OCI-LY7 (cell line): ENCODE measurements at places on chromosomes 2 and 18. TPM values are rescaled to one million over a fixed set of nuclear protein-coding genes. Genes with fewer than 3 reads are reported as not detected.
A peak's percentile ranks its signal among the peaks of the same experiment; 100 is the strongest.

GRCh38 chr18:2396162-2396505 is 175.2 kb downstream of the METTL4 start:
- DNase-seq, result no peak

DNA sequence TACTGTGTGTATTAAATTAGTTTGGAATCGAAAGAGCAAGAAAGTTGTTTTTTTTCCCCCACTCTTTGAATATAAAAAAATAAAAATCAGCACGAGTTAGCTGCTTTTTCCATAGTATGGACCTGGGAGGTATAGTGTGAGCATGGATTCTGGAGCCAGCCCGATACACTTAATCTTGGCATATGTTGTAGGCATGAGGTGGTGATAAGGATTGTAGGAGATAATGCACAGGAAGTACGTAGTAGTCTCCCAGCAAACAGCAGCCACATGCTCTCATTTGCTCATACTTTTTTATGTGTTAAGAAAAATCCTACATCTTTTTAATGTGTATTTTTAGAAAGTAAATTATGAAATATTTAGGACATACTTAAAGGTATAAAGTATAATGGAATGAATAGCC is 2.1 kb upstream of the DNAJC27 start:
- no peak for DNase-seq

DNA sequence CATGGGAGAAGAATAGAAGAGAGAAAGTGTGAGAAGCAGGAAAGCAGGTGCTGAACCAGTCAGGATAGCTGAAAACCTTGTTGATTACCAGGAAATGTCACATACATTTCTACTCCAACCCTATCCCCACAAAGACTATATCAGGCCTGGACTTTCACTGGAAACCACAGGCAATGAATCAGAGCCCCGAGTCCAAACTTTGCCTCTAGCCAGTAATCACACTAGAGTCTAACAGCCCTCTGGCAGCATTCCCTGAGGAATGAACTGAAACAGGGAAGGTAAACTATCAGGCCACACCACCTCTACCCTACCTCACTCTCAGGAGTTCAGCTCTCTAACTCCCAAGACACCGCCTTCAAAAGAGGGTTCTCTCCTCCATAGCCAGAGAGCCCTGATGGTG is 18.7 kb upstream of the IHH start:
- DNase-seq, result no peak

PRKAG3 gene
- total RNA-seq, result not detected in 2 replicates

KYNU gene
- 0.27 TPM in 1 of 2 replicates, not detected in the other for total RNA-seq

REG1B gene
- not detected in 2 replicates for total RNA-seq

PKDCC gene
- total RNA-seq, result not detected in 2 replicates

GRCh38 chr2:73176205-73176880 is 26.0 kb upstream of the NOTO start:
- DNase-seq, result no peak

DNA sequence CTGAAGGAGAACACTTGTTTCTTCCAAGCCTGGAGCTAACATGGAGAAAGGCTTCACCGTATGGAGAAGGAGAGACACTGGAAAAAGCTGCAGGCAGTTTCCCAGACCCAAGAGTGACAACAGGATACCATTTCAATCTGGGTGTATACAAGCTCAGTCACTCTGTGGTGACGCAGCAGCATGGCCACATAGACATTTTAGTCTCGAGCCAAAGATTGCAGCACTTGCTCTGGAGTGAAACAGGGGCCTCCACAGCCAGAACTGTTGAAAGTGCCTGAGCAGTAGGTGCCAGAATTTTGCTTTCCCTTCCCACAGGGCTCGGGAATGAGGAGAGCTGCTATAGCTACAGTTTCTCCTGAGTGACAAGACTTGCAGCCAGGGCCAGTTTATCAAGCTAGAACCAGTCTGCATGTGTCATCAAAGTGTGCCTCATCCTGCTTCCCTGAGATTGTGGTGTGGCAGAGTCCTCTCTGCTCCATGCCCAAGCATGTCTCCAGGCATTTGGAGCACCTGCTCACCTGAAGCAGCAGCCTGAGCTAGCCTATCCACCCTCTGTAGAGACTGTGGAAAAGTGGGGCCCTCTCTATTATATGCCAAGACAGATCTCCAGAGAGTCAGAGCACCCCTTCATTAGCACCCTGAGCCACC is 234.6 kb upstream of the CDH19 start:
- no peak for DNase-seq

DNA sequence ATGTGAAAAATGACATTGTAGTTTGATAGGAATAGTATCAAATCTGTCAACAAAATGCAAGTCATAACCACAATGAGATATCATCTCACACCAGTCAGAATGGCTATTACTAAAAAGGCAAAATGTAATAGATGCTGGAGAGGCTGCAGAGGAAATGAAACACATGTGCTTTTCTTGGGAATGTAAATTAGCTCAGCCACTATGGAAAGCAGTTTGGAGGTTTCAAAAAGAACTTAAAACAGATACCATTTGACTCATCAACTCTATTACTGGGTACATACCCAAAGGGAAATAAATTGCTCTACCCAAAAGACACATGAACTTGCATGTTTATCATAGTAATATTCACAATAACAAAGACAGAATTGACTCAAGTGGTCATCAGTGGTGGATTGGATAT is 572.6 kb downstream of the TRIB2 start:
- DNase-seq, result no peak

GRCh38 chr2:71592181-71592711 is 138.9 kb downstream of the DYSF start:
- no peak for DNase-seq

GRCh38 chr2:127226520-127227263 is 6.6 kb upstream of the CYP27C1 start:
- DNase-seq, result no peak

- DNase-seq, result no peak
These were observed 178.5 kb downstream of the ACTR3 start for GRCh38 chr2:114068438-114068837.

GRCh38 chr2:109523536-109524361 is 90.0 kb downstream of the SEPTIN10 start:
- DNase-seq, result no peak

- DNase-seq, result no peak
These were observed 4.1 kb downstream of the PARD6G start for GRCh38 chr18:80243204-80243603.

DNA sequence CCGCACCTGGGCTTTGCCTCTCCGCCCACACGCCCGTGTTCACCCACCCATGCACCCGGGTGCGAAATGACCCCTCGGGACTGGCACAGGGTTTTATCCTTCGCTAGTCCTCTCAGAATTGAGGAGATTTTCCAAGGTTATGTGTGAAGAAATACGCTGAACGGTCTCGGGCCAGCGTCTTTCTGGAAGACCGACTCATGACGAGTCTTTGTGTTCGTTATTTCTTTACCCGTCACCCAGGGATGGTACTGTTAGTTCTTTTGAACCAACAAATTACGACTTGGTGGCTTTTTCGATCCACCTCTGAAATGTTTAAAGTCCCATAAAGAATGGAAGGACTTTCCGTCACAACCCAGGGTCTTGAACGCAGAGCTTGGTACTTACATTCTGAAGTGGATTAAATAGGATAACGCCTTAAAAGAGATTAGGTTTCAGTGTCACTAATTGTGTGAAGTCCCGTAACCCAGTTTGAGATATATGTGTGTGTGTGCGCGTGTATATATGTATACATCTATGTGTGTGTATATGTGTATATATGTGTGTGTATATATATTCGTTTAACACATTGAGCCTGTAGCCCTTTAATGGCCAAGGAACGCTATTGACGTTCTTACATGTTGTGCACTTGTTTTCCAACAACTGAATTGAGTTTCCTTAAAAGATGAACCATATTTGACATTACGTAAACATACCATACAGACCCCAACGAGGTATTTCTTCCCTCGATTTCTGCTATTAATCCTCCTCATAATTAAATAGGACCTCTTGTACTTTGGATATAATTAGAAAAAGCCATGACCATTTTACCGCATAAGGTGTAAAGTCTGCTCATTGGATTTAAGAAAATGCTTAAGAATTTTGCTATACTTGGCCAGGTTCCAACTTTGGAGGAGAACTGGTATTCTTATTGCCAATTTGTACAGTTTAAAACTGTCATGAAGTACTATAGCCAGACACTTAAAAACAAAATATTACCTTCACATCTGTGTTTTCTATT is 889 bp downstream of the ZC3H15 start:
- peak; percentile 11 for DNase-seq

- DNase-seq, result no peak
These were observed 49.5 kb downstream of the INHBB start for GRCh38 chr2:120395221-120396012.

DES gene
- total RNA-seq, result not detected in 2 replicates

GRCh38 chr18:62536005-62536404 is 13.2 kb downstream of the ZCCHC2 start:
- no peak for DNase-seq

PJVK gene
- 6.9 and 9.2 TPM in 2 replicates for total RNA-seq

- no peak for DNase-seq
These were observed 79.5 kb downstream of the EPHA4 start for GRCh38 chr2:221492636-221493035.

- DNase-seq, result no peak
These were observed 52.5 kb downstream of the CDH2 start for GRCh38 chr18:28124131-28125029.

- DNase-seq, result no peak
These were observed 15.3 kb downstream of the ETAA1 start for GRCh38 chr2:67412424-67412823.

KCNIP3 gene
- total RNA-seq, result not detected in 2 replicates

DNA sequence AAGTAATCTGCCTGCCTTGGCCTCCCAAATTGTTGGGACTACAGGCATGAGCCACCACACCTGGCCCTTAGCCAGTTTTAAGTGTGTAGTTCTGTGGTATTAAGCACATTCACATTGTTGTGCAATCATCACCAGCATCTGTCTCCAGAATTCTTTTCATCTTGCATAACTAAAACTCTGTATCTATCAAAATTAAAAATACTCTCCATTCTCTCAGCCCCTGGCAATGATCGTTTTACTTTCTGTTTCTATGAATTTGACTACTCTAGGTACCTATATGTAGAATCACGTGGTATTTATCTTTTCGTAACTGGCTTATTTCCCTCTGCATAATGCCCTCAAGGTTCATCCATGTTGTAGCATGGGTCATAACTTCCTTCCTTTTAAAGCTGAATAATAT is 45.5 kb upstream of the CAVIN2 start:
- no peak for DNase-seq

NETO1 gene
- total RNA-seq, result not detected in 2 replicates

COLEC12 gene
- not detected in 2 replicates for total RNA-seq

DNA sequence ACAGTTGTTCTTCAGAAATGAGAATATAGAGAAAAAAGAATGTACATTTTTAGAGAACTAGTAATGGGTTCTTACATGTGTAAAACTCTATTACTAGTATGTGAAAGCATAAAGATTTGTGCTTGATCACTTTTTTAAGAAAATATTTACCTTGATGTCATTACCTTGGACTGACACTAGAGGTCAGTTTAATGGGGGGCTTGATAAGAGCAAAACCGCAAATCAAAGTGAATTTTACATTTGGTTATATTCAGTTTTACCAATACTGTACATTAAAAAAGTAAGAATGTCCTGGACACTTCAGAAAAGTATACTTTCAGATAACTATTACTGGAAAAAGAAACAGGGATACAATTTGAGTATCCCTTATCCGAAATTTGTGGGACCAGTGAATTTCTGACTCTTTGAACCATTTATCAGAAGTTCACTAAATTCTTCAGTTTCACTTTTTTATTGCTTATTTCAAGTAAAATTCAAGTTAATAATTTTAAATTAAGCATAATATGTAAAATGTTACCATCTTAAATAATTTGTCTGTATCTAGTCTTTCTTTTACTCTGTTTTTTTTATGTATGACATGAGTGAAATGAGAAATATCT is 1149.5 kb downstream of the DSC3 start:
- DNase-seq, result peak; percentile 0

DNA sequence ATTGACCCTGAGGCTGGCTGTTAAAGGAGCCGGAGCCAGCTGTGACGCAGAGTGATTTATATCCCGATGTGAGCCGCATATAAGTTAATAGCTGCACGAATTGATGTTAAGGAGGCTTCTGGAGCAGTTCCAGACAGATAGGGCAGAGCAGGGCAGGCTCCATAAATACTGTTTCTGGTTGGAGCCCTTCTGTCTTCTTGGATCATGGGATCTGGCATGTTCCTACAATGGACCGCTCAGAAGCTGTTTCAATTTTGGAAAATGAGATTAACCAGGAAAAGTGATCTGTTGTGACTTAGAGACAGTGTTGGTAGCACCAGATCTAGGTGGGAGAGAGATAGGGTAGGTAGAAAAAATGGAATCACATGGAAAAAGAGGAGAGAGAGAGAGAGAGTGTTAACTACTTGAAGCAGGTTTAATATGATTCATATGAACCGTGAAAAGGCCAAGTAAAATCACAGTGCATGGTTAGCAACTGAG is 4.8 kb upstream of the IGFBP5 start:
- no peak for DNase-seq

CPLX4 gene
- total RNA-seq, result not detected in 2 replicates

OR6B2 gene
- total RNA-seq, result not detected in 2 replicates

FEZ2 gene
- 23.2 and 28.7 TPM in 2 replicates for total RNA-seq

UGT1A3 gene
- total RNA-seq, result not detected in 2 replicates

NCKAP5 gene
- total RNA-seq, result not detected in 2 replicates
